GM04504 (cell line): ENCODE measurements at places on chromosomes 4 and X.

GRCh38 chrX:95536661-95537060, 1148.0 kb upstream of the DIAPH2 start:
- no peak for DNase-seq

- no peak for DNase-seq
Observed at GRCh38 chrX:64536736-64537135, 141.5 kb upstream of the MTMR8 start.

DNA sequence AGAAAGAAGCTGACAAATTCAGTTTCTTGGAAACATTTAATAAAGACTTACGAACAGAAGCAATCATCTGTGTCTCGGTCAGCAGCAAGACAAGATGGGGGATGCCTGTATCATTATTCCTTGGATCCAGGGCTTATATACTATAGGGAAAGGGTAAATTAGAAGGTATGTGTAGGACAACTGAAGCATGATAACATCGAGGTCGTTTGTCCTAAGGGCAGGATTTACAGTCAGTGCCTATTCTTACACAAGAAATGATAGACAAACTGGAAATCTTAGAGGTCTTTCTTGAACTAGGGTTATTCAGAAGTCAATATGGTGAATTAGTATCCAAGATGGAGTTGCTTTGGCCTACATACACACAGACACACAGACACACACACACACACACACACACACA, 553.0 kb downstream of the STPG2 start:
- no peak for DNase-seq

- DNase-seq, result no peak
Observed at GRCh38 chr4:38499101-38499500, 164.9 kb upstream of the KLF3 start.

GRCh38 chr4:98573791-98574190, 84.6 kb downstream of the TSPAN5 start:
- DNase-seq, result no peak

DNA sequence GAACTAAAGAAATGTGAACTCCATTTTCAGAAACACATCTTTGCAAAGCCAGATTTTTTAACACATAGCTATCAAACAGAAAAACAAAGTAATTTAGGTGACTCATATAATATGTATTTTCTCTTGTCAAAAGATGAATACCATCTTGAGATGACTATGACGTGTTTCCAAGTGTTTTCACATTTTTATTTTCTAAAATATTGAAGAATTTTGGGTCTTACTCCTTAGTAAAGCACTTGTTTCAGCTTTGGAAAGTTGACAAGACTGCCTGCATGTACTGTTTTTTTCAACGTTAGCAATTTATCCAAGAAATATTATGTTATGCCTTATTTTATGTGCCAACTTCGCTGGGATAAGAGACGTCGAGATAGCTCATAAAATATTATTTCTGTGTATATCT, 733.9 kb upstream of the EPHA5 start:
- no peak for DNase-seq

GRCh38 chr4:133440404-133440803, 291.3 kb downstream of the PCDH10 start:
- no peak for DNase-seq
